ENCODE measurements at places on chromosomes 16 and 17.

DNA sequence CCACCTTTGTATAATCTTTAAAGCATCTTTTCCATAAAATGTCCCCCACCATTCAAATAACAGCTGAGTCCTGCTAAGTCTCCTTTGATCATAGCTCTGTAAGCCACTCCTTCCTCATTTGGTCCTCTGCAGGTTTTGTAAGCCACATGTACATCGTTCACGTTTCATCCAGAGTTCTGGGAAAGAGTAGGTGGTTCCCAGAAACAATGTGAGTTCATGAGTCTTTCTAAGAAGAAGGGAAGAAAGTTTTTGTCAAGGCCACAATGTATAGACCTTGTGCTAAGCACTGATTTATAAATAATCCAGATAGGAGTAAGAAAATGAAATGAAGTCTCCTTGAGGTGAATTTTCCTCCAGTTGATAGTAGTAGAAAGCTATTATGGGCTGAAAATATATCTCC lies 8.7 kb upstream of the ANKS4B start:
- DNase-seq: no peak

DNA sequence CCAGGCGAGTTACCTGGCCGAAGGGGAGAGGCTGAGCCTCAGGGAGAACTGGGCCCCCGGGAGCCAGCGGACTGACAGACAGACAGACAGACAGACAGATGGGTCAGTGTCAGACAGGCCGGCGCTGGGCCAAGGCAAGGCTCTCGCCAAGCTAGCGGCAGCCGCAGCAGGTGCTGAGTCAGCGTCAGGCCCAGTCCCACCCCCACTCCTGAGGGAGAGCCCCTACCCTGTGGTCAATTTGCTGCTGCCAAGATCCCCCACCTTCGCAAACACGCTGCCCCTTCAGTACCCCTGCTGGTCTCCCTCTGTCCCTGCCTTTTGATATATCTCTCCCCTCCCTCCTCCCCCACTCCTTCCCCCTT lies 1.5 kb downstream of the FGF11 start:
- DNase-seq: no peak

- DNase-seq: no peak
Observed at GRCh38 chr16:2532494-2533141, 1.4 kb upstream of the CEMP1 start.

DNA sequence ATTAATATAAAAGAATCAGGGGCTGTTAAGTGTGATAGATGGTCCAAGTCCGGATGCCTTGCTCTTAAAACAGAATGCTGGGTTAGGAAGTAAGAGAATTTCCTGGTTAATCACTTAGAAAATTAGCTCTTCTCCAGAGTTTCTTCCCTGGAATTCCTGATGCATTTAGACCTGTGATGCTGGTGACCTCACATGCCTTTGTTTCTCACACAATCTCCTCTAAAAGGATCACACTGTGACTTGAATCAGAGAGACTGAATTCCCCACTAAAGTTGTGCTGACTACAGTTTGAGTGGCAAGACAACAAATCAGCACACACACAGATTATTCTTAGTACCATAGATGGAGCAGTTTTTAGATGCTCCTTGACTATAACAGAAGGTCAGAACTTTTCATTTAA lies 4.4 kb upstream of the RNF43 start:
- no peak for DNase-seq

- no peak for DNase-seq
Observed at GRCh38 chr17:77173104-77173503, 32.3 kb downstream of the SEC14L1 start.

DNA sequence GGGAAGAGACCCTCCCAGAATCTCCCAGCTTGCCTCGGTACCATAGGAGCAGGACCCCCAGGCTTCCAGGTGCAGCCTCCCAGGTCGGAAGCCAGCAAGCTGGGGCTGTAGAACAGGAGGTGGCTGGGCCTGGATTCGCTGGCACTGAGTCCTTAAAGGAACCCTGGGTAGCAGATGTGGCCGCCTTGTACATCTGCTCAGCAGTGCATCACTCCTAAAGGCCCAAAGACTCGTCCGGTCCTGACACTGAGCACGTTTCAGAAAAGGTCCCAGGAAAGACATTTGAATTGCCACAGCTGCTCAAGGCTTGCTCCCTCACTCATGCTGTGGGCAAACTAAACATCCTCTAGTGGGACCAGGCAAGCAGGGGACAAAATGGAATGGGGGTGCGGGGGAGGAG lies 172.8 kb downstream of the RAB11FIP4 start:
- no peak for DNase-seq

GRCh38 chr17:4587803-4588202 lies 3.5 kb downstream of the SMTNL2 start:
- DNase-seq: no peak

GRCh38 chr17:72124438-72124775 lies 3.6 kb downstream of the SOX9 start:
- no peak for DNase-seq

DNA sequence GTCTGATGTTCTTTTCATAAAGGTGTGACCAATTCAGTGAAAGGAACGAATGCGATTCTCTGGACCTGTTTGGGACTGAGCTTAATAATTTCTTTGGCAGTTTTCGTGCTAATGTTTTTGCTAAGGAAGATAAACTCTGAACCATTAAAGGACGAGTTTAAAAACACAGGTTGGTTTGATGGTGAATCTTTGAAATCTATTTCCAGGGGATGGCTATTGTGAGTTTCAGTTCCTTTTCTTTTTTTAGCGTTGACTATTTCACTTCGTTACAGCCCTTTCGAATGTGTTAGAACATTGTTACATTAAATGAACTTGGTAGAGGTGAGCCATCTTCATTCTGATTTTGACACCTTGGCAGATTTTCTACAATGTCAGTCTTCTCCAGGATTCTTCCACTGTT lies 1.2 kb downstream of the TNFRSF17 start:
- no peak for DNase-seq

DNA sequence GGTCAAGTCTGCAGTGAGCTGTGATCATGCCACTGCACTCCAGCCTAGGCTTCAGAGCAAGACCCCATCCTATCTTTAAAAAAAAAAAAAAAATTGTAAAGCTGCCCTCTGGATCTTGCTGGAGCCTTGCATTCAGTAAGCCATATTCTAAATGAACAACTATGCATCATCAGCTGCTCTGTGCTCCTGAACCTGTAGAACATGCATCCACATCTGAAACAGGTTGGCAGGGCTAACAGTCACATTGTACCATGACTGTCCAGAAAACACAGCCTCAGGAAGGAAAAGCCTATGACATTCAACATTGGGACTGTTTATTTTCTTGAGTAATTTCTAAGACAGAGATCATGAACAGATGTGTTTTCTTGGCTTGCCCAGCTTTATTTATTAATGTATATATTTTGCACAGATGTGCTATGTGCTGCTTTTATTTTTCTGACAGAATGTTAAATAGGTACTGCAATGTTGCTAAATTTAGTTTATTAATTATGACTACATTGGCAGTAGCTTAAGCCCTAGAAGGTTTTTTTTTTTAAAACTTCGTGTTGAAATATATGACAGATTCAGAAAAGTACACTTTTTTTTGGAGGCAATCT lies 19.8 kb downstream of the ACSF2 start:
- DNase-seq: no peak

GRCh38 chr16:27431773-27432532 lies 30.0 kb downstream of the IL21R start:
- no peak for DNase-seq

- no peak for DNase-seq
Observed at GRCh38 chr17:5211458-5211857, 19.8 kb upstream of the ZNF594 start.

- DNase-seq: peak; percentile 63
Observed at GRCh38 chr16:4624827-4625559, 367 bp downstream of the MGRN1 start.

- no peak for DNase-seq
Observed at GRCh38 chr17:50601823-50602375, 32.8 kb upstream of the ABCC3 start.

DNA sequence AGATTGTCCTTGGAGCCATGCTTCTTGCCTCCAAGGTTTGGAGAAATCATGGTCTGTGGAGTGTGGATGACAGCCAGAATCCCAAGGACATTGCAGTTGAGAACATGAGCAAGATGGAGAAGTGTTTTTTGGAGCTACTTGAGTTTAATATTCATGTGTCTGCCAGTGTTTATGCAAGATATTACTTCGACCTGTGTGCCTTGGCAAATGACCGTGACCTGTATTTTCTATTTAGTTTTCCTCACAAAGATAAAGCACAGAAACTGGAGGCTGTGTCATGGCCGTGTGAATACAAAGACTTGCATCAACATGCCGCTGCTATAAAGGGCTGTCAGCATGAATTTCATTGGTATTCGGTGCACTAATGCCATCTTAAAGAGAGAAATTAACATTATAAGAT lies 9.0 kb downstream of the GGA2 start:
- DNase-seq: no peak

- no peak for DNase-seq
Observed at GRCh38 chr16:3542601-3543373, 34.4 kb downstream of the NLRC3 start.

GRCh38 chr16:30794634-30795033 lies 7.6 kb upstream of the ZNF629 start:
- no peak for DNase-seq

- DNase-seq: peak; percentile 31
Observed at GRCh38 chr16:29738514-29738913, 7.3 kb downstream of the C16orf54 start.

DNA sequence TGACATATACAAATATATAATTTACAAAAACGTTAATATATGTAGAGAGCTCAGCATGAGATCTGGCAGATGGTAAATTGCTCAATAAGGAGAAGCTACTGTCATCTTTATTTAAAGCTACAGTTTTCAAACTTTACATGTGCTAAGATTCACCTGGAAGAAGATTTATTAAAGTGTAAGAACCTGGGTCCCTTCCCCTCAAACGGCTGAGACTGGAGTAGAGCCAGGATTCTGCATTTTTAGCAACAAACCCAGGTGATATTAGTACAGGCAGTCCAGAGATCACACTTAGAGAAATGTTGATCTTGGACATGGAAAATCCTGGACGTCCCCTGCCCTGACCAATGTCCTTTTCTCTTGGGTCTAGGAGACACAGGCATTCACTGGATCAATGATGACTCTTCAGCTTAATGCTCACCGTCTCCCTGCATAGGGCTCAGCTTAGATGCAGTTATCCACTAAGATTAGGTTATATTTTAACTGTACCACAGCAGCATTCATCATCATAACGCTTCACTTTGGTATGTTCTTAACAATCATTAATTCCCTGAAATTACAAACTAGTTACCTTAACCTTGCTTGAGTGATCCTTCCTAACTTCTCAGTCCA lies 20.4 kb downstream of the CDR2 start:
- no peak for DNase-seq

GRCh38 chr17:60333628-60334031 lies 58.3 kb downstream of the USP32 start:
- no peak for DNase-seq

Measured in activated T-cell treated with anti-CD3 and anti-CD28 coated beads for 4 hours (primary cell).